ENCODE measurements at places on chromosomes 12 and 14. TPM values are rescaled to one million over a fixed set of nuclear protein-coding genes. Genes with fewer than 3 reads are reported as not detected.

- DNase-seq: no peak
These were observed 1532.7 kb upstream of the TMEM132C start for GRCh38 chr12:126734296-126734695.

The EIF4B gene
- total RNA-seq: 774 TPM

The ZNF84 gene
- total RNA-seq: 65.3 TPM

DNA sequence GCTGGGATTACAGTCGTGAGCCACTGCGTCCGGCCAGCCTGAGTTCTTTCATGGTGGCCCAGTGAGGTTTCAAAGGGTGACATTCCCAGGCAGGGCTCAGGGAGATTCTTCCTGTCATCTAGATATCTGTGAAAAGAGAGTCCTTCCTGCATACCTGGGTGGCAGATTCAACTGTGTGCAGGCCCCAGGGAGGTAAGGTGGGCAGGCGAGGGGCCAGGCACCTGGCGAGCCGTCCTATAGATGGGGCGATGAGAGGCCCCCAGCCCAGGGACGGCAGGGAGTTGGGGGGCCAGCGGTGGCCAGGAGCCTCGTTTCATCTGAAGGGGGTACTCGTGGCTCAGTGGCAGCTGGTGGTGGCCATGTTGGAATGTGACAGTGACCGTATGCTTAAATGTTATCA is 7.1 kb upstream of the EP400 start:
- DNase-seq: no peak

- DNase-seq: no peak
These were observed 18.9 kb downstream of the ABCB9 start for GRCh38 chr12:122947352-122947792.
